Activated T-helper 1 cell treated with anti-CD3 and anti-CD28 coated beads, Interleukin-2, amount 50 U/mL, for 16 hours (primary cell): ENCODE measurements at places on chromosomes 4 and X.

- no peak for DNase-seq
Measured at GRCh38 chr4:139756391-139757180, 91.0 kb downstream of the MGST2 start.

GRCh38 chr4:158993891-158994290, 109.0 kb upstream of the RAPGEF2 start:
- DNase-seq = no peak

DNA sequence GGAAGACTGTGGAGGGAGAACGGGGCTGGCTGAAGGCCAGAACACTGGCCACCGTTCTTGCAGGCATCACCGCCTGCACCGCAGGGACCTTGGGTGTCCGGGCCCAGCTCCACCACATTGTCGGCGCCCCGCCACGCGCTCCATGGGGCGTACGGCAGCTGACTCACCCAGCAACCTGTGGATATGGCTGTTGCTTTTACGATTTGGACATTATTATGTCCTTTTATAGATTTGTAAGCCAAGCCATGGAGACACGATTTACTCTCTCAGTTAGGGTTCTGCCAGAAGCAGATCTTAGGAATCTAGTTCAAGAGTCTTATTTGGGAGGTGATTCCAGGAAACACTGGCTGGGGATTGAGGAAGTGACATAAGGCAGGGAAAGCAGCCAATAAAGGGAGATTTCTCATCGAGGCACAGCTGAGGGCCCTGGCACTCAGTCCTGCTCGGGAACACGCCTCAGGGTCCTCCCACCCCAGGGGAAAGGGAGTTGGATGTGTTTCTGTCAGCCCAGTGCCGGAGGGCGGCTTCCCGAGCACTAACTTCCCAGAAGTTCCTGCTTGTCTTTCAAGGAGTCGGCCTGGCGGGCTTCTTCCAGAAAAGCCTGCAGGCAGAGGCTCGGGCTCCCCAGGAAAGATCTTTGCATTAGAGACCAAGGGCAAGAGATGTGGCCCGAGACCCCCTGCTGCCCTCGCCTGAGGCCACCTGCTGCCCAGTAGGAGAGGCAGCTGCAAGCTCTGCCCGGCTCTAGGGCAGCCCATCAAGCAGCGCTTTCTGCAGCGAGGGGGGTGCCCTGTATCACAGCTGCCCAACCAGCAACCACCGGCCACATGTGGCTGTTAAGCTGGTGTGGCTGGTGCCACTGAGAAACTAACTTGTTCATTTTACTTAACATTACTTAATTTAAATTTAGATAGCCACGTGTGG, 52.9 kb downstream of the CRMP1 start:
- DNase-seq = no peak

DNA sequence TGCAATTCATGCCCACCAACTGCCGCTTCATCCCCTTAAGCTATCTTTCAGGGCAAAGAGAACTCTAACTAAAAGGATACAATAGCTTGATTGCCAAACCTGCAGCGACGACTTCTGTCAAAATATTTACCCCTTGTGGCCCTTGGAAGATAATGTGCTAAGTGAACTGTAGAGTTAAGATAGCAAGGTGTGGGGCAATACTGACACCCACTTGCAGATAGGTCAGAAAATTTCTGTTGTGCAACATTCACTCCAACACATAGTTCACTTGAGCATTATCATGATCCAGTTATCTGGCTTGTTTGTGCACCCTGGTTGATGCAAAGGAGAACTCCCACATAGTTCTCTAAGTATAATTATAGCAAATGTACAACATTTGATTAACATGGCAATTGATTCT, 55.6 kb downstream of the RHOXF2B start:
- no peak for DNase-seq

- peak; percentile 10 for DNase-seq
Measured at GRCh38 chrX:133985164-133985966, at the start of gene GPC3. Gene GPC3, minus strand, starts transcription at chrX:133985594.

- DNase-seq = no peak
Measured at GRCh38 chrX:47992095-47992380, 11.8 kb downstream of the ZNF182 start.

GRCh38 chr4:54700986-54701385, 43.2 kb downstream of the KIT start:
- DNase-seq = no peak

- DNase-seq = no peak
Measured at GRCh38 chr4:176989186-176989585, 196.5 kb upstream of the VEGFC start.

- DNase-seq = no peak
Measured at GRCh38 chr4:40576651-40577480, 52.8 kb downstream of the RBM47 start.
